Activated CD8-positive, alpha-beta memory T cell treated with anti-CD3 and anti-CD28 coated beads for 24 hours (primary cell): ENCODE measurements at places on chromosomes 2 and 18.

DNA sequence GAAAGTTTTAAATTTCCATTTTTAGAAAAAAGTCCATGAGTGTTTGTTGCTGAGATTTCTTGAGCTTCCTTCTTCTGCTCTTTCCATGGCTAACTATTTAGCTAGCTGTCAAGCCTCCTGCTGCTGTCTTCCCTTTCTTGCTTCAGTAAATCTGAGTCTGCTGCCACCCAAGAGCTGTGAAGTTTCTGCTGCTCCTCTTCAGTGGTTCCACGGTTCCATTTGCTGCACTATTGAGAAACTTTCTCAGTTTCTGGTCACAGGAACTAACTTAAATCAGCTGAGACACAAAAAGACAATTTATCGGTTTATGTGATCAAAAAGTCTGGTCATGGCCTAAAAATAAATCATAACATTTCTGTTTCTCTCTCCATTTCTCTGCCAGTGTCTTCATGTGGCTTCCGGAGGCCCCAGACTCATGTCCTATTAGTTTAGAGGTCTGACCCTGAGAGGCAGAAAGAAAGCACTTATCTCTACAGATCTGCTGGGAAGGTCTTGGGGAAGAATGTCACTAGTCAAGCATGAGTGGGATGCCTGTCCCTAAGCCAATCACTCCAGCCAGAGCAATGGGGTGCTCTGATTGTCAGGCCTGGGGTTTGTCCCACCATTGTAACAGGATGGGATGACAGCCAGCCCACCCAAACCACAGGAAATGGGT, 73.0 kb upstream of the ARL4C start:
- DNase-seq, result no peak

- DNase-seq, result no peak
Observed at GRCh38 chr18:10899481-10899880, 249.9 kb downstream of the PIEZO2 start.

GRCh38 chr18:8747440-8747937, 42.1 kb downstream of the MTCL1 start:
- no peak for DNase-seq

DNA sequence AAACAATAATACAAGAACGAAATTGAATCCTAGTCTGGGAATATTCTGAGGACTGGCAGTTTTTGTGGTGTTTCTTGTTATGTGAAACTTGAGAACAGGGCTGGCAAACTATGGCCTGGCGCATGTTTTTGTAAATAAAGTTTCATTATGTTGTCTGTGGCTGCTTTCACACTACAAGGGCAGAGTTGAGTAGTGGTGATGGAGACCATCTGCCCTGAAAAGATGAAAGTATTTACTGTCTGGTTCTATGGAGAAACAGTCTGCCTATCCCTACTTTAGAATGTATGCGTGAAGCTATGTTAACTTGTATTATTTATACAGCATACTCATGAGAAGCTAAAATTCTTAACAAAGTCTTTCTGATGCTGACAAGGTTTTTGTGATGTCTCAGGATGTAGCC, 351.9 kb downstream of the LRRTM1 start:
- no peak for DNase-seq

DNA sequence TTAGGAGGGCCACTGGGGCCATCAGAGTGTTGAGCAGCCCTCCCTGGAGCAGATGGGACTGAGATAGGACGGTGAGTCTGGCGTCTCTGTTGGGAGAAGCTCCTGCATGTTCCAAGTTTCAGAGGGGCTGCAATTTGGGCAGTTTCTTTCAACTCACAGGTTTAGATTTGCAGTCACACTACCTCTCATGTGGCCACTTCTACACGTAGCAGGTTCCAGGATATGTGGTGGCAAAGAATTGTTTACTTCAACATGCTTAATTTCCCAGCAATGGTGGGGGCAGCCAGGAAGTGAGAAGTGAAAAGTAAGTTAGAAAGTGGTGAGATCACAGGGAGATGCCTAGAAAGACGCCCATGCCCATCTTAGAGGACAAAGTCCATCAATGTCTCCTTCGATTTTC, 9.3 kb downstream of the NCK2 start:
- peak; percentile 68 for DNase-seq

- no peak for DNase-seq
Observed at GRCh38 chr18:23238651-23239349, 103.5 kb downstream of the CABLES1 start.

DNA sequence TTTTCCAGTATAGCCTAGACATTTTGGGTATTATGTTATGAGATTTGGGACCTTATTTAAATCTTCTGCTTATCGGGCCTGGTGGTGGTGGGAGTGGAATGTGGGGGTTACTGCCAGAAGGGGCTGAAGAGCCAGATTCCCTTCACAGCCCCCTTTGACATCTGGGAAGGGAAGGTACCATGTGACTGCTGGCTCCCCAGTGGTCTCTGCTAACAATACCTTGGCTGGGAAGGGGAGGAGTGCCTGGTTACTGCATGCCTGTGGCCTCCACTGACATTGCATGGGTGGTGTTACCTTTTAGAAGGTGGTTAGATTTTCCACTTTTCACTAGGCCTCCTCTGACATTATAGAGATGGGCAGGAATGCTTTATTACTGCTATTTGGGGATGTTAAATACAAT, 8.0 kb downstream of the ATP9B start:
- DNase-seq, result no peak

DNA sequence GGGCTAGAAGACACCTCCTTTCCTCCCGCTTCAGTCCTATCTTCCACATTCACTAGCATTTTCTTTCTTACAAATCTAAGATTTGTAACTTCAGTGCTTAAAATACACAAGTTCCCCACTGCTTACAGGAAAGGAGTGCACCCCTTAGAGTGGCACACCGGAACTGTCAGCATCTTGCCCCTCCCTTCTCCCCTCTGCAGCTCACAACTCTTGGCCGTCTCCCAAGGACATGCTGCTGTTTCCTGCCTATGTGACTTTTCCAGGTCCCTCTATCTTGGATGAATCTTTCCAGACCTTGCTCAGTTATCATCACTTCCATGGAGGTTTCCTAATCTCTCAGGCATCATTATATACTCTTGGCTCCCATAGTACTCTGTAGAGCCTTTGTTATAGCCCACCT, 334.8 kb downstream of the CELF4 start:
- no peak for DNase-seq
